Thymus (tissue), 14 donors: ENCODE measurements at places on chromosomes 7 and 10.

GRCh38 chr10:49012603-49013002 lies 73.0 kb upstream of the LRRC18 start:
- DNase-seq = no peak

DNA sequence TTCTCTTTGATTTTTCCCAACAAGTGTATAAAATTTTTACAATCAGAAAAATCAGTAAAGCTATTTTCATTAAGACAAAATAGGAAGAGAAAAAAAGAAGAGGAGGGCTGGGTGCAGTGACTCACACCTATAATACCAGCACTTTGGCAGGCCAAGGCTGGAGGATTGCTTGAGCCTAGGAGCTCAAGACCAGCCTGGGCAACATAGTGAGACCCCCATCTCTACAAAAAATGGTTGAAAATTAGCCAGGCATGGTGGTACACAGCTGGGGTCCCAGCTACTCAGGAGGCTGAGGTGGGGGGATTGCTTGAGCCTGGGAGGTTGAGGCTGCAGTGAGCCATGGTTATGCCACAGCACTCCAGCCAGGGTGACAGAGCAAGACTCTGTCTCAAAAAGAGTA lies 172.3 kb downstream of the AKR1D1 start:
- DNase-seq = no peak

DNA sequence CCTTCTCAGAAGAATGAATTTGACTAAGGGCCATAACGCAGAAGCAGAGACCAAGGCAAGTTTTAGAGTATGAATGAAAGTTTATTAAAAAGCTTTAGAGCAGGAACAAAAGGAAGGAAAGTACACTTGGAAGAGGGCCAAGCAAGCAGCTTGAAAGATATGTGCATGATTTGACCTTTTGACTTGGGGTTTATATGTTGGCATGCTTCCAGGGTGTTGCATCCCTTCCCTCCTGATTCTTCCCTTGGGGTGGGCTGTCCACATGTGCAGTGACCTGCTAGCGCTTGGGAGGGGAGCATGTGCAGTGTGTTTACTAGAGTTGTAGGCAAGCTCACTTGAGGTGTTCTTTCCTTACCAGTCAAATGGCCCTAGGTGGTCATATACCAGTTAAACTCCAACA lies 37.9 kb upstream of the LRRN3 start:
- no peak for DNase-seq

DNA sequence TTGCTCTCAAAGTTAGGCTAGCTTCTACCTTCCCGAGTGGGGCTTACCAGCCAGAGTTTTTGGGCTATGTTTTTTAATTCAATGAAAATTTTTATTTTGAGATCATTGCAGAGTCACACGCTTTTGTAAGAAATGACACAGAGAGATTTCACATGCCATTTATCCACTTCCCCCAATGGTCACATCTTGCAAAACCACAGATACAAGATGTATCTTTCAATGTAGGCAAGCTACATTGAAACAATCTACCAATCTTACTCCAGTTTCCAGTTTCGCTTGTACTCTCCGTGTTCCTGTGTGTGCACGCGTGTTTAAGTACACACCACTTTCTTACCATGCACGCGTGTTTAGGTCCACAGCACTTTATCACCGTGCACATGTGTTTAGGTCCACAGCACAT lies 89.4 kb upstream of the LEP start:
- DNase-seq = no peak

DNA sequence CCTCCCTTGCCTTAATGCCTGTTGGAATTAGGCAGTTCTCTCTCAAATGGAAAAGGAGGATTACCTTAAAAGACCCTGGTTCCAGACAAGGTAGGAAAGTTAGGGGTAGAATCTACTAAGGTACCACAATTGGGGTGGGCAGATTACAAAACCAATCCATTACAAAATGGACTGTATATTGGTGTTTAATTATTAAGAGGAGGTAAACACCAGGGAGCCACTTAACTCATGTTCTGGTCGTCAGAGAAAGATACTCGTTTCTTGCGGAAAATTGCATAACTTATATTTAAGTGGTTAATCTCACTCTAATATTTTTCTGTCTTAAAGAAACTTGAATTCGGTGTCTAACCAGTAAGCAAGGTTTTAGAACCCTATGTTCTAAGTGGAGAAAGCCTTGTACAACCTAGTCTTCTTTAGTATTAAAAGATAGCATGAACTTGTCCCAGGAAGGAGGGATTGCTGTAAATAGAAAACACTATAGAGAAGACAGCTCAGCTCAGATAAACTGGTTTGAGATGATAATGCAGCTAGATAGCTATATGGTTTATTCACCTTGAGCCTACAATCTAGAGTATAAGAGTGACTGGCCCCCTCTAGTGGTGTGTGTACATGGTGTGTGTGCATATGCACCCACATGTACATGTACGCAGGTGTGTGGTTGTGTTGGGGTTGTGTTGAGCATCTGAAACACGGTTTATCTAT lies 58.0 kb upstream of the STRIP2 start:
- peak; percentile 17 for DNase-seq

- DNase-seq = no peak
Observed at GRCh38 chr10:31932838-31933237, 4.2 kb upstream of the ARHGAP12 start.

DNA sequence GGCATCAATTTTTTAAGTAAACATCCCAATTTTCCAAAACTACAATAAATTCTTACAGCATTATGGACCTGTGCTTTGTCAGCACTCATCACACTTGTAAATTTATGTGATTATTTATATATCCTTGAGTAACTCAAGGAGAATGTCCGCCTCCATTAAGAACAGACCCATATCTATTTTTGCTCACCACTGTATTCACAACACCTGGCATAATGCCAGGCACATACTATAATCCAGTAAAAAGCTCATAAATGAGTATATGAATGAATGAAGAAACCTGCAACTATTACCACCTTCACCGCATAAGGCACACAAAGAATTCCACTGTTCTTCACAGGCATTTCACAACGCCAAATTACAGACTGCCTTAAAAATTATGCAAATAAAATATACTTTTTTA lies 46.9 kb downstream of the MINDY3 start:
- DNase-seq = no peak

- no peak for DNase-seq
Observed at GRCh38 chr10:661597-662222, 27.8 kb downstream of the DIP2C start.

GRCh38 chr7:87148332-87148955 lies 3.8 kb upstream of the DMTF1 start:
- no peak for DNase-seq

GRCh38 chr7:6392712-6393666 lies 54.8 kb downstream of the DAGLB start:
- no peak for DNase-seq

- DNase-seq = no peak
Observed at GRCh38 chr10:121516093-121516865, 82.0 kb downstream of the FGFR2 start.

DNA sequence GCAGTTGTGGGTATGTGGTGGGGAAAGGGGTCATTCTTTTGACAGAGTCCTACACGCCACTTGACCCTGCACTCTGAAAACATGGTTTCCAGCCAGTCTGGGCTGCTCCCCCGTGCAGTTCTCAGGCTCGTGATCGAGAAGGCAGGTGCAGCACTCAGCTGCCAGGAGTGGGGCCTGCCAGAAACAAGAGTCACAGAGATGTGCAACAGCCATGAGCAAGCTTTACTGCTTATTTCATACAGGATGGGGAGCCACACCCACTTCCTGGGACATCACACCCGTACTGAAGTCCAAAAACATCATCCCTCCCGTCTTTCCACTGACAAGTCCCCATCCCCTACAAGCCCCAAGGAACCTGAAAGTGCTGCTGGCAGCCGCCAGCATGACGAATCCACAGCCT lies 9.3 kb downstream of the ATG9B start:
- no peak for DNase-seq

DNA sequence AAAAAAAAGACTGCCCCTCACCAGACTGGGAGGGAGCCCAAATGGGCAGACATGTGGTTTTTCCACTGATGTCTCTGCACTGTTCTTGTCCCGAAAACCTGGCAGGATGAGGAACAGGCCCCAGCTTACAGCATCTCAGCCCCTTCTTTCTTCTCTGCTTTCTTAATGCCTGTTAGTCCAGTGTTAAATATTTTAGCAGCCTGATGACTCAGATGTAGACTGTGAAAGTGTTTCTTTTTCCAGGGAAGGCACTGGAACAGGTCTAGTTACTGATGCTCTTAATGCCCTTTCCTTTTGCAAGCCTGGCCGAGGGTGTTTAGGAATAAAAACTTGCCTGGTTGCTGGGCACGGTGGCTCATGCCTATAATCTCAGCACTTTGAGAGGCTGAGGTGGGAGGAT lies 107.7 kb downstream of the TACC2 start:
- DNase-seq = no peak

- DNase-seq = no peak
Observed at GRCh38 chr10:125146791-125147579, 13.4 kb downstream of the CTBP2 start.

- no peak for DNase-seq
Observed at GRCh38 chr7:94286111-94286510, 108.6 kb upstream of the COL1A2 start.

DNA sequence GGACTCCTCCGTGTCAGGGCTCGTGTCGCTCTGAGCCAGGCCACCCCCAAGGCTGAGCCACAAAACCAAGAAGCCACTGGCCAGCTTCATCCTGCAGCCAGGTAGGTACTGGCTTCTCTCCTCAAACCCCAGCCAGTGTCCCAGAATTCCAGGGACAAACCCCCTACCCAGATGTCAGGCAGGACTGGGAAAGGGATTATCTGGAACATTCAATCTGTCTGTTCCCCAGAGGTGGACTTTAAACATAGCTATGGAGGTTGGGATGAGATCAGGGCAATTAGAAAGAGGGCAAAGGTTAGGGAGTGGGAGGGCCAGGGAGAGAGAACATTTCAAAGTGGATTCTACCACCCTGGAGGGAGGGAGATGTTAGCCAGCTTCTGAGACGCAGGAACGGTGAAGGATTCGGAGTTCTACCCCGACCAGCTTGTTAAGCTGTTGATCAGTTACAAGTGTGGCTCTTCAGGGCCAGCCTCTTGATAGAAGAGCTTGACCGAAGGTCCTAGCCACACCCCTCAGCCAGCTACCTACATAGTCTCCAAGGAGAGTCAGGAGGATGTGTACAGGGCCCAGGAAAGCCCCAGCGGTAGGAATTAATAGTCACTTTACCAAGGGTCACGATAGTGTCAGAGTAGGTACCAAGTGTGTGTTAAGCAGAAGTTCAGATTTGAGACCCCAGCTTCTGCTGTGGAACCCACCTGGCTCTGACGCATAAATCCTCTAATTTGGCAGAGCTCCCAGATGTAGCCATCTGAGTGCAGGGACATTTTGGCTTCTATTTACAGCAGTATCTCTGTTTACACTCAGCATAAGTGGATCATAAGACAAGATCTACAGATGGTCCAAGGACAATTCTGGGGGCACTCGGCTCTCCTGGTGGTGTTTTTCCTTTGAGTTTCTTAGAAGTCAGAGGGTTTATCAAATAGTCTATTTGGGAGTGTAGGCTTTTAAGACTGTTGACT lies at the start of gene PLA2G12B:
PLA2G12B (minus strand) TSS at position 211 of the 959 bp plus-strand sequence; CDS start at position 90, 121 bp downstream.
- DNase-seq = no peak

GRCh38 chr7:92622030-92622429 lies 31.8 kb upstream of the FAM133B start:
- DNase-seq = no peak

DNA sequence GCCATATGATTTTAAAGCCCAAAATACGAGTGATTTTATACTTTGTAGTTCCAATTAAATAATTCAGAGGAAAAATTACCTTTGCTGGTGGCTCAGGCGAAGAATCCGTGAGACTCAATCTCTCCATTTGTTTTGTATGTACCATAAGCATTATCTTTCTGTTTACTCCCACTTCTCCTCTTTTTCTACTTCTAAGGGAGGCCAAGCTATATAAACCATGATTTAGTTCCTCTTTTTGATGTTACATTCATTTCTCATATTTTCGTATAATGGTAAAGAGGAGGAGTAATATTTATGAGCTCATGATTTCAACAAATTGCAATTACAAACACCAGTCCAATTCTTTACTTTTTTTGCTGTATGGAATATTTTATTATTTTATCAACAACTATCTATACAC lies 50.6 kb upstream of the TES start:
- no peak for DNase-seq

GRCh38 chr10:113438652-113439051 lies 114.2 kb upstream of the HABP2 start:
- no peak for DNase-seq
